Adipose tissue (tissue), 3 donors: ENCODE measurements at places on chromosomes 7 and 10. TPM values are rescaled to one million over a fixed set of nuclear protein-coding genes. Genes with fewer than 3 reads are reported as not detected.

The CCDC3 gene
- polyA plus RNA-seq, result 3.4 TPM

The IL6 gene
- polyA plus RNA-seq, result 80.3 TPM

The TMEM196 gene
- polyA plus RNA-seq, result not detected

The ANKIB1 gene
- polyA plus RNA-seq, result 11.1 TPM

The SLC26A5 gene
- polyA plus RNA-seq, result not detected

The RAMP3 gene
- polyA plus RNA-seq, result 11.6 TPM
